ENCODE measurements at places on chromosomes 16 and 17.

GRCh38 chr16:59540621-59541020, 806.5 kb upstream of the GOT2 start:
- DNase-seq = no peak

- DNase-seq = no peak
These were observed 4.7 kb downstream of the ZNF598 start for GRCh38 chr16:2004795-2005517.

GRCh38 chr17:77442976-77443747, 302.4 kb downstream of the SEC14L1 start:
- DNase-seq = no peak

- no peak for DNase-seq
These were observed 146.6 kb downstream of the USP22 start for GRCh38 chr17:20896153-20896649.

GRCh38 chr17:6187836-6188235, 117.7 kb downstream of the WSCD1 start:
- DNase-seq = peak; percentile 13

- DNase-seq = no peak
These were observed 399.8 kb downstream of the SLC39A11 start for GRCh38 chr17:72692676-72693075.

- no peak for DNase-seq
These were observed 399.2 kb downstream of the CNTNAP4 start for GRCh38 chr16:76676356-76676755.

DNA sequence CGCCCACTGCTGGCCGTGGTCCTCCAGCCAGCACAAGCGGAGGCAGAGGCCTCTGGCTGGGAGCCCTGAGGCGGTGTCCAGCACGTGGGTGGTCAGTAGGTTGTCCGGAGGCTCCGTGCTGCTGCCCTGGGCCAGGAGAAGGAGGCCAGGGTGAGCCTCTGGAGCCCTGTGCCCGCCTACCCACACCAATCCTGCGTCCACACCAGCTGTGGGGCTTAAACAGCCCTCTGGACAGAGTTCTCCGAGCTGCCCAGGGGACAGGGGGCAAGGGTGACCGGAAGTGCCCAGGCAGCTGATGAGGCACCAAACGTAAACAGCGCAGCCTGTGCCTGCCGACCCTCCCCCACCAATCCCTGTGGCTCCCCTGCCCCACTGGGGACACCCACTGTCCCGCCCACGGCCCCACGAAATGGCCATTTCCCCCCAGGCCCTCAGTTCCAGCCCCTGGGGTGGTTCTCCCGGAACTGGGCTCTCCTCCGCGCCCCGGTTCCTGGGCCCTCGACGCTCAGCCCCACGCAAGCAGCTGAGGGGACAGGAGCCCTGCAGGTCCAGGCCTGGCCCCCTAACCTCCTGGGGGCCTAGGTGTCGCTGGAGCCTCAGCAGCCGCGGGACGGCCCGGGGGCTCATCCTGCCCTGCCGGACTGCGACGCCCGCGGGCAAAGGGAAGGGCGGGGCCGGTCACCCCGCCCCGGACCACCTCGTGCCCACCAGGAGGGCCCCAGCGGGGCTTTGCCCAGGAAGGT, 27.9 kb upstream of the DBNDD1 start:
- DNase-seq = peak; percentile 57

DNA sequence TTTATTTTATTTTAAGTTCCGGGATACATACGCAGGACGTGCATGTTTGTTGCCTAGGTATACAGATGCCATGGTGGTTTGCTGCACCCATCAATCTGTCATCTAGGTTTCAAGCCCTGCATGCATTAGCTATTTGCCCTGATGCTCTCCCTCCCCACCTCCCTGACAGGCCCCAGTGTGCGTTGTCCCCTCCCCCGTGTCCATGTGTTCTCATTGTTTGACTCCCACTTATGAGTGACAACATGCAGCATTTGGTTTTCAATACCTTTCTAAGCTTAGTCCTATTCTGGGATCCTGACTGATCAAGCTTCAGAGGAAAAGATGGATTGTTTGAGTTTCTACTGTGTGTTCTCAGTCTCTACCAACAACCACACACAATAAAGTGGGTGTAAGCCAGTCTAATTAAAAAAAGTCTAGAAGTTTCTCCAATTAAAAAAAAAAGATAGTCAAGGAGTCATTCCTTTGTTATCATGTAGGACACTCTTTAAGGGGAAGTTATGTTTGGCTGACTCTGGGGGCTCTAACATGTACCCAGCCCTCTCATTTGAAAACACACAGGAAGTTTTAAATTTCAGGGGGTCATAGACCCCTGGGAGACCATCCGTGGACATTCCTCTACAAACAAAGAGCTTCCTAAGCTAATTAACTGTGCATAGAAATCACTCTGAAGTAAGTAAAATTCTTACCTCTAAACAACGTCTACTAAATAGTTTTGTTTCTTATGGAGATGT, 66.3 kb upstream of the ADAMTS18 start:
- DNase-seq = no peak

DNA sequence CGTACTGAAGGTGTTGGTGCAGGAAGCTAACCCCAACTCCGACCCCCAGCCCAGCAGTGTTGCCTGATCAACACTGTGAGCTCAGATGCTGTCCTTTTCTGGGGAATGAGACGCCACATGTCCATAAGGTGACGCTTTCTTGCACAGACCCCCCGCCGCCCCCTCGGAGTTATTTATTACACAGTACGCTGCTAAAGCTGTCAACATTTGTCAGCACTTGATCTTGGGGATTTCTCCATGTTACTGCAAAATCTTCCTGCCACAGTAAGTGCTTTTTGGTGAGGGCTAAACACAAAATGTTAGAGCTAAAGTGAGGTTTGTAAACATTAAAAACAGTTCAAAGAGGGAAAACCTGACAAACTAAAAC, 15.9 kb downstream of the CMTM3 start:
- DNase-seq = no peak

GRCh38 chr17:77927777-77928518, 30.6 kb upstream of the TNRC6C start:
- no peak for DNase-seq

- no peak for DNase-seq
These were observed 327.7 kb upstream of the CDH11 start for GRCh38 chr16:65449526-65449925.

GRCh38 chr16:23342083-23342640, 40.1 kb downstream of the SCNN1B start:
- no peak for DNase-seq

- DNase-seq = no peak
These were observed 215.6 kb upstream of the MAF start for GRCh38 chr16:79816081-79816497.

GRCh38 chr17:16652847-16653366, 743 bp downstream of the ZNF624 start:
- DNase-seq = no peak

GRCh38 chr17:40072735-40073346, 10.1 kb downstream of the THRA start:
- DNase-seq = peak; percentile 49

- DNase-seq = peak; percentile 64
These were observed 13.6 kb upstream of the BCAS3 start for GRCh38 chr17:60664022-60664421.

DNA sequence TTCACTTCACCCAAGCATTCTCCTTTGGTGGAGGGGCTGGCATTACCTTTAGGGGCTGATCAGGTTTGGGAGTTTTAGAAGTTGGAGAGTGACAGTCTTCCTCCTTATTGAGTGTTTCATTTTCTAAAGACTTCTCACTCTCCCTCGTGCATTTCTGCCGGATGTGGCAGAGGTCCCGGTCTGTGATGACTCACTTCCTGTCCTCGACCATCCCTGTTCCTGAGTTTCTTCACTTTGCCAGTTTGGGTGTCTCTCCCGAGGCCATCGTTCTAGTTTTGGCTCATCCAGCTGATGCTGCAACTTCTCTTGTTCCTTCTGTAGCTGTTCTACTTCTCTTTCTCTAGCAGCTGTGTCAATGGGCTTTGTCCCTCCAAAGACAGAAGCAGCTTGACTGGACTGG, 104.3 kb downstream of the PHKB start:
- DNase-seq = no peak

- peak; percentile 35 for DNase-seq
These were observed 39.2 kb upstream of the FAM20A start for GRCh38 chr17:68640242-68640989.

DNA sequence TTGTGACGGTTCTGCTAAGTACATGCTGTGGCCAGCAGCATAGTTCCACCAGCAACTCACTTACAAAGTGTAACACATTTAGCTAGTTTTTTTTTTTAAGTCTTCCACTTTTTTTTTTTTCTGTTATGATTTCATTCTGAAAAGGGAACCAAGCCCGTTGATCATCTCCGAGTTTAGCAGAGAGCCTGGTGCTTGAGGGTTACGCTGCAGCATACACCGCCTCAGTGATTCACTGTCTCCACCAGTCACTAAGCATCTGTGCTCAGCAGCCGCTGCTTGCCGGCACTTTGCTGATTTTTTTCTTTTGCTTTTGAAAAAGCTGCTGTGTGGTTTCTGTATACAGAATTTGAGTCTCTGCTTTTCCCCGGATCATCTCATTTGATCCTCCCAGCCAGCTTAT, 194.5 kb upstream of the CDH13 start:
- no peak for DNase-seq

DNA sequence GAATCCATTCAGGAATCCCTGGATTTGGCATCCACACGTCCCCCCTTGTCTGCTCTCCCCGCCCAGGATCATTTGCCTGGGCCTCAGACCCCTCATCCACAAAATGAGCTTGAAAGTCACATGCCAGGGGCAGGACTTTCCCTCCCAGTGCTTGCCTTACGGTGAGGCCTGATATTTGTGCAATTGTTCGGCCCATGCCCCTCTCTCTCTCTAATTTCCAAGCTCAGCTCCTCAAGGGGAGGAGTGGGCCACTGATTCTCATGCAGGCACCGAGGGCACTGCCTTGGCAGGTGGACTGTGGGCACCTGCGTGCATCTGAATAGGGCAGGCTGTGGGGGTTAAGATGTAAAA, 267.2 kb upstream of the FOXF1 start:
- DNase-seq = no peak

GRCh38 chr17:57949649-57950048, 5.6 kb downstream of the CUEDC1 start:
- DNase-seq = no peak

DNA sequence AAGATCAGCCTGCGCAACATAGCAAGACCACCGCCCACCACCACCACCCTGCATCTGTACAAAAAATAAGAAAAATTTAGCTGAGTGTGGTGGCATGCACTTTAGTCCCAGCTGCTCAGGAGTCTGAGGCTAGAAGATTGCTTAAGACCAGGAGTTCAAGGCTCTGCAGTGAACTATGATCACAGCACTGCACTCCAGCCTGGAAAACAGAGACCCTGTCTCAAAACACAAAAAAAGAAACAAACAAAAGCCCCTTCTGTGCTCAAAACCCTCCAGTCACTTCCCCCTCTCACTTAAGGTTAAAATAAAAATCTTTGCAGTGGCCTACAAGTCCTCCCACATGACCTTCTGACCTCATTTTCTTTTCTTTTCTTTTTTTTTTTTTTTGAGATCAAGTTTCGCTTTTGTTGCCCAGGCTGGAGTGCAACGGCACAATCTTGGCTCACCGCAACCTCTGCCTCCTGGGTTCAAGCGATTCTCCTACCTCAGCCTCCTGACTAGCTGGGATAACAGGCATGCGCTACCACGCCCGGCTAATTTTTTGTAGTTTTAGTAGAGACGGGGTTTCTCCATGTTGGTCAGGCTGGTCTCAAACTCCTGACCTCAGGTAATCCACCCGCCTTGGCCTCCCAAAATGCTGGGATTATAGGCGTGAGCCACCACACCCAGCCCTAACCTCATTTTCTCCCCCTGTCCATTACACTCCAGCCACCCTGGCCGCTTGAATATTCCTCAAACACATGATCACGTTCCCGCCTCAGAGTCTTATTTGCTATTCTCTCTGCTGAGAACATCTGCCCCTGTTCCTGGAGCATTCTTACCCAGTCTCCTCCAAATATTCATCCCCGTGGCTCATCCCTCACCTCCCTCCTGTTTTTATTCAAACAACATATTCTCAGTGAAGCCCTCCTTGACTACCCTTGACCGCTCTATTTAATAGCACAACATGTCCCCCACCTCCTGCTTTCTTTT, 126.6 kb upstream of the MED13 start:
- no peak for DNase-seq

DNA sequence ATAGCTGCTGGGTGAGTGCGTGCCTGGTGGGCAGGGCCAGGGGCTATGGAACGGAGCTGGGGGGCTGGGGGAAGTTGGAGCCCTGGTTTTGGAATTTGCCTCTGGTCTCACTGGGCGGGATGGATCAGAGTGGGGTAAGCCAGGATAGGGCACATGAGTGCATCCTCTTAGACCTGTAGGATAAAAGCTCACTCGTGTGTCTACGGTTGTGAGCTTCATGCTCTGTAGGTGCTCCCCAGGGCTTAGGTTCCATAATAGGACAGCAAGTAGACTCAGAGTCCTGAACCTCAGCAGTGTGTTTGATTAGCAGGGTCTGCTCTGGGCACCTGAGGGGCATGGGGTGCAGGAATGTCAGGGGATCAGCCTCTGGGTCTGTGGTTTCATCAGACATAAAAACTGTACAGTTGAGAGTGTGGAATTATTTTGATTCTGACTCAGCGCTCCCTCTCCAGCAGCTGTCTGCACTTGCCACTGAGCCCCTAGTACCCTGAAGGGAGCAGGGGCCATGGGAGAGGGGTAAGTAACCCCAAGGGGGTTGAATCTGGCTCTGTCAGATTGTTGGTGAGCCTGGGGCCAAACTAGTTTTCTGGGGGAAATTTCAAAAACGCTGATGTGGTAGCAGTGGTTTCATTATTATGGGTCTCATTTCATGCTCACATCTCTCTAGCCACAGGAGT, 84.2 kb upstream of the LGALS9 start:
- DNase-seq = peak; percentile 24

DNA sequence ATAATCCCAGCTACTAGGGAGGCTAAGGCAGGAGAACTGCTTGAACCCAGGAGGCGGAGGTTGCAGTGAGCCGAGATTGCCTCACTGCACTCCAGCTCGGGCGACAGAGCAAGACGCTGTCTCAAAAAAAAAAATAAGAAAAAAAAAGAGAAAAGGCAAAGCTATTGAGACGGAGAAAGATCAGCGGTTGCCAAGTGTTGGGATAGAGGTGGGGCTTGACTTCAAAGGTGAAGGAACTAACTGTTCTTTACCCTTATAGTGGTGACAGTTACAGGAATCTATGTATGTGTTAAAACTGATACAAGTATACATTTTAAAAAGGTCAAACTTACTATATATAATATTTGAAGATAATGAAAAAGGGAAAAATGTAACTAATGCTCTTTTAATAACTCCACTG, 22.5 kb downstream of the AKAP10 start:
- DNase-seq = no peak

- no peak for DNase-seq
These were observed 47.3 kb downstream of the BRIP1 start for GRCh38 chr17:61815863-61816503.

- no peak for DNase-seq
These were observed 821.4 kb upstream of the CA10 start for GRCh38 chr17:52979921-52980320.

DNA sequence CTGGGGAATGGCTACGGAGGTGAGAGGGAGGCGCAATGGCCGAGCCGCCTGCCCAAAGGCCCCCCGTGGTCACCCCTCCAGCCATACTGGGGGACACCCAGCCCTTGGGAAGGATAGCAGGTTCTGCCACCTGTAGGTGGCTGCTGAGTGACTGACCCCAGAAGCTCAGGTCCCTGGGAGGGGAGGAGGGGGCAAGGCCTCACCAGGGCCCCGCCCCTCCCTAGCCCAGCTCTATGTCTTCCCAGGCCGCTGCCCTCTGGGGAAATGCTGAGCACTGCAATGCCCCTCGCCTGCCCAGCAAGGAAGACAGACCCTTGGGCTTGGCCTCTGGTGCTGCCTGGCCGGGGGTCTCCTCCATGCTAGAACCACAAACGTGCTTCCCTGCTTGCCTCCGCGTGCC, 11.4 kb upstream of the CLDN9 start:
- DNase-seq = no peak

Measured in adipocyte (in vitro differentiated cells).